ENCODE measurements at places on chromosomes 4 and X. TPM values are rescaled to one million over a fixed set of nuclear protein-coding genes. Genes with fewer than 3 reads are reported as not detected.

The CDKL2 gene
- 0.57 TPM for total RNA-seq

The TCEAL5 gene
- total RNA-seq, result not detected

The BANK1 gene
- total RNA-seq, result 0.16 TPM

The ZNF280C gene
- 9.2 TPM for total RNA-seq

The RADX gene
- 8.0 TPM for total RNA-seq

The CT45A3 gene
- total RNA-seq, result not detected

The RBMXL3 gene
- not detected for total RNA-seq

The ARX gene
- not detected for total RNA-seq

The SHROOM2 gene
- total RNA-seq, result not detected

The FOXP3 gene
- total RNA-seq, result 28.9 TPM

The CC2D2A gene
- total RNA-seq, result not detected

The DUX4 gene
- not detected for total RNA-seq

The HHIP gene
- total RNA-seq, result not detected

The KDM5C gene
- 111 TPM for total RNA-seq

The HERC5 gene
- total RNA-seq, result 8.4 TPM

The FGF2 gene
- total RNA-seq, result 3.0 TPM

The ITIH6 gene
- total RNA-seq, result not detected

The HS6ST2 gene
- 0.30 TPM for total RNA-seq

The CCDC120 gene
- 6.6 TPM for total RNA-seq

The FGFR3 gene
- total RNA-seq, result 0.67 TPM

The SPANXA2 gene
- total RNA-seq, result not detected

The GAGE12E gene
- total RNA-seq, result not detected

The SMR3B gene
- not detected for total RNA-seq

The TASL gene
- total RNA-seq, result 5.2 TPM

The USP17L30 gene
- not detected for total RNA-seq

The GPC4 gene
- not detected for total RNA-seq

The TKTL1 gene
- 0.07 TPM for total RNA-seq

The CHRDL1 gene
- not detected for total RNA-seq

The PLXNA3 gene
- 62.1 TPM for total RNA-seq

The TNIP3 gene
- 9.2 TPM for total RNA-seq

The PCYT1B gene
- total RNA-seq, result 0.09 TPM

The ADGRG2 gene
- not detected for total RNA-seq

The ADH1C gene
- total RNA-seq, result not detected

The GAGE13 gene
- not detected for total RNA-seq

The ADGRA3 gene
- total RNA-seq, result 41.0 TPM

The JCHAIN gene
- not detected for total RNA-seq

The USP9X gene
- 53.4 TPM for total RNA-seq

The TEX13D gene
- 0.11 TPM for total RNA-seq

The NUDT10 gene
- 0.64 TPM for total RNA-seq

The SLC4A4 gene
- 0.43 TPM for total RNA-seq

The ZBTB33 gene
- total RNA-seq, result 13.4 TPM

The DUSP21 gene
- not detected for total RNA-seq

The GPRIN3 gene
- 10.7 TPM for total RNA-seq

The YY2 gene
- 1.7 TPM for total RNA-seq

The PNCK gene
- total RNA-seq, result 0.18 TPM

The ABCG2 gene
- 0.89 TPM for total RNA-seq

The DMD gene
- total RNA-seq, result 1.0 TPM

The BEND4 gene
- total RNA-seq, result 0.11 TPM

The SSX1 gene
- total RNA-seq, result not detected

The TFE3 gene
- 28.4 TPM for total RNA-seq

The ASB9 gene
- total RNA-seq, result 0.78 TPM

All from activated T-helper 2 cell treated with anti-CD3 and anti-CD28 coated beads, Interferon-gamma antibody, Interleukin-2, Interleukin-4, amounts not matched to agents 10 μg/mL and 5 μg/mL and 100 μg/mL, durations not matched to agents 14 hours and 24 hours and 36 hours (primary cell).